ENCODE measurements at places on chromosomes 1 and 21. TPM values are rescaled to one million over a fixed set of nuclear protein-coding genes. Genes with fewer than 3 reads are reported as not detected.

TEX38 gene
- total RNA-seq, result 0.21 TPM

SH2D2A gene
- total RNA-seq, result 6.9 TPM

SELE gene
- not detected for total RNA-seq

TBX15 gene
- total RNA-seq, result 0.09 TPM

DNA sequence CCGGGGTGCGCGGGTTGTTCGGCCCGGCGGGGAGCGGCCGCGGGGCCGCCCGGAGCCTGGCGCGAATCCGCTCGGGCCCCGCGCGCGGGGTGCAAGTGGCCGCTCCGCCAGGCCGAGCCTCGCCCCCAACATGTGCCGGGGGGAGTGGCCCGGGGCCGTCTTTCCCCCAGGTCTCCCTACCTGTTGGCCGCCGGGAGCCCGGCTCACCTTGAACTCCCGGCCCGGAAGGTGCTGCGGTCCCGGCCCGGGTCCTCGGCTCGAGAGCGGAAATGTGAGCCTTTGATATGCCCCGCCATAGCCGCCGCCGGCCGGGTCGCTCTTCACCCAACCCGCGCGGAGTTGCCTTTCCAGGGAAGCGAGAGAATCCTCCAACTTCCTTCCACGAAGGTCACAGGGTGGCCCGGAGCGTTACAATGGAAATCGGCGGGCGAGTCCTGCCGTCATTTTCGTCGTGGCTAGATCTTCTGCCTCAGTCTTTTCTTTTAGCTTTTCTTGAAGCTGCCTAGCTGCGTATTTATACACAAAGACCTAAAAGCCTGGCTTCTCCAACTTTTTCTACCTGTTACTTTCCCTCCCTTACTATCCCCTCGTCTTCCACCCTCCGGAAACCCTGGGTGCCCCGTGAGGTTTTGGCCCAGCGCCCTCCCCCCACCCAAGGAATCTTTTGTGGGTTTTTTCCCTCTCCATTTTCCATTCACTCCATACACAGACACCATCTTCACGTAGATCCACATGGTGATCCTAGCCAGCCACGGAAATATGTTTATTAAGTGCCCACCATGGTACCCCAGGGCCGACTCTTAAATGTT is 867 bp downstream of the PTGFRN start:
- H3K4me1 ChIP-seq, result peaks cover 34% of the 10 kb centered on the region
- H3K4me3 ChIP-seq, result no peak overlapping the region
- no peaks in the 10 kb centered on the region for H3K36me3 ChIP-seq
- no peaks in the 10 kb centered on the region for H3K27me3 ChIP-seq

- DNase-seq, result no peak
- H3K4me3 ChIP-seq, result no peak overlapping the region
- no peak overlapping the region for H3K27ac ChIP-seq
Measured at GRCh38 chr21:38956856-38957571, 151.3 kb downstream of the ETS2 start.

- DNase-seq, result no peak
- H3K27ac ChIP-seq, result no peak overlapping the region
- peaks cover 65% of the 10 kb centered on the region for H3K4me1 ChIP-seq
- H3K36me3 ChIP-seq, result peaks cover 34% of the 10 kb centered on the region
- no peak overlapping the region for H3K4me3 ChIP-seq
Measured at GRCh38 chr1:16143005-16143565, 12.8 kb downstream of the EPHA2 start.

DNA sequence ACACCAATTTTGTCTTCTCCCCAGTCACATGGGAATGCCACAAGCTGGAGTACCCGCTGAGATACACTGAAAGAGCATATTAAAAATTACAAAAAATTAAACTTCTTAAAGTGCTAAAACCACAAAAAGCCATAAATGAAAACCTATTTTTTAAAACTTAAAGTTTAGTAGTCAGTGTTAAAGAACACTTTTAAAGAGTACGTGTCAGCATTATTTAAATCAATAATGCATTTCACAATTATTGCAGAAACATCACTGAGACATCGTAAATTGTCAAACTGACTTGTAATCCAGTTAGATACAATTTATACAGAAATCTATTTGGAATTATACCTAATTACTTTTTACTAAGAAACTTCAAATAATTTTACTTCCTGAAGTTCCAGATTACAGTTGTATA is 22.9 kb downstream of the ZBTB21 start:
- no peaks in the 10 kb centered on the region for H3K4me1 ChIP-seq
- H3K36me3 ChIP-seq, result peaks cover 14% of the 10 kb centered on the region
- no peak overlapping the region for H3K27ac ChIP-seq
- no peak for DNase-seq

DNA sequence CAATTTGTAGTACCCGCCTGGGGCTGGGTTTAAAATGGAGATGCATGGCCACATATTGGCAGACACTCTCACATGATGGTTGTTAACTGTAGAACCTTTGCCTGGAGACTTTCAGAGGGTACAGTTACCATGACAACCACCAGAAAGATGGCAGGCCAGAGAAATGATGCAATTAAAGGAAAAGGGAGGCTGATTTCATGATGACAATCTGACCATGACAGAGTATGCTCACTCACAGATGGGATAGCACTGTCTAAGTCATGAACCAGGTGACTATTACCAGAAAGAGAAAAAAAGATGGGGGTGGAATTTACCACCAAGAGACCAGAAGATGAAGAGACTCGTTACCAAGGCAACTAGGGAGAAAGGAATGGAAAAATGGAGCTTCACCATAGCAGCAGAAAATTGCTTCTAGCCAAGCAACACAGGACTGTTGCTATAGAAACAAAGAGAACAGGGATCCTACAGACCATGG is 3.5 kb upstream of the TRIT1 start:
- H3K4me1 ChIP-seq, result peaks cover 15% of the 10 kb centered on the region
- no peak overlapping the region for H3K27ac ChIP-seq
- no peak overlapping the region for H3K4me3 ChIP-seq
- no peak for DNase-seq

GRCh38 chr1:3410142-3410925 is 44.1 kb upstream of the ARHGEF16 start:
- no peak overlapping the region for H3K4me3 ChIP-seq
- H3K27me3 ChIP-seq, result no peaks in the 10 kb centered on the region
- no peaks in the 10 kb centered on the region for H3K4me1 ChIP-seq

GRCh38 chr1:173771560-173771959 is 52.9 kb upstream of the DARS2 start:
- DNase-seq, result no peak
- no peaks in the 10 kb centered on the region for H3K27me3 ChIP-seq
- no peaks in the 10 kb centered on the region for H3K4me1 ChIP-seq
- H3K4me3 ChIP-seq, result no peak overlapping the region

- no peaks in the 10 kb centered on the region for H3K36me3 ChIP-seq
- no peak for DNase-seq
- no peak overlapping the region for H3K4me3 ChIP-seq
- H3K27me3 ChIP-seq, result peaks cover 6% of the 10 kb centered on the region
- peaks cover 9% of the 10 kb centered on the region for H3K4me1 ChIP-seq
Measured at GRCh38 chr1:17923666-17924065, 168.5 kb downstream of the ACTL8 start.

GRCh38 chr1:58895559-58896145 is 111.8 kb upstream of the JUN start:
- no peak overlapping the region for H3K27ac ChIP-seq
- H3K36me3 ChIP-seq, result no peaks in the 10 kb centered on the region
- no peak for DNase-seq
- no peak overlapping the region for H3K4me3 ChIP-seq
- H3K4me1 ChIP-seq, result peaks cover 12% of the 10 kb centered on the region

GRCh38 chr1:117565076-117565556 is 40.7 kb upstream of the TENT5C start:
- H3K4me3 ChIP-seq, result no peak overlapping the region
- H3K27ac ChIP-seq, result no peak overlapping the region
- H3K4me1 ChIP-seq, result no peaks in the 10 kb centered on the region

- H3K4me1 ChIP-seq, result no peaks in the 10 kb centered on the region
- no peak overlapping the region for H3K4me3 ChIP-seq
- H3K36me3 ChIP-seq, result no peaks in the 10 kb centered on the region
- no peak overlapping the region for H3K27ac ChIP-seq
- no peaks in the 10 kb centered on the region for H3K27me3 ChIP-seq
Measured at GRCh38 chr1:199377211-199377610, 650.3 kb upstream of the NR5A2 start.

Data from WTC11 (cell line).